ENCODE measurements at places on chromosomes 3 and 15. TPM values are rescaled to one million over a fixed set of nuclear protein-coding genes. Genes with fewer than 3 reads are reported as not detected.

The PLA2G4E gene
- not detected for polyA plus RNA-seq

The SEMA6D gene
- polyA plus RNA-seq = 16.4 TPM

The FETUB gene
- not detected for polyA plus RNA-seq

The AGBL1 gene
- polyA plus RNA-seq = not detected

The TMEM212 gene
- 0.14 TPM for polyA plus RNA-seq

The GOLGA8T gene
- 0.04 TPM for polyA plus RNA-seq

The MST1R gene
- 2.4 TPM for polyA plus RNA-seq

The ISG20 gene
- 7.5 TPM for polyA plus RNA-seq

The ZNF609 gene
- 18.2 TPM for polyA plus RNA-seq

The CKMT1A gene
- polyA plus RNA-seq = not detected

The CHRNA7 gene
- polyA plus RNA-seq = 0.70 TPM

The RYR3 gene
- polyA plus RNA-seq = not detected

The IL17RE gene
- 1.6 TPM for polyA plus RNA-seq

The GABRB3 gene
- polyA plus RNA-seq = 0.03 TPM

The GAP43 gene
- not detected for polyA plus RNA-seq

The UNC13C gene
- not detected for polyA plus RNA-seq

The CP gene
- polyA plus RNA-seq = not detected

The CDV3 gene
- 46.7 TPM for polyA plus RNA-seq

The RBP2 gene
- not detected for polyA plus RNA-seq

The LRRC3B gene
- polyA plus RNA-seq = not detected

The PIGB gene
- 18.5 TPM for polyA plus RNA-seq

Data from endothelial cell of umbilical vein (primary cell).